ENCODE measurements at places on chromosomes 3 and 15.

GRCh38 chr3:142647856-142648255 is 51.7 kb downstream of the PLS1 start:
- no peak for DNase-seq

- DNase-seq: no peak
These were observed 2.5 kb downstream of the SCAMP2 start for GRCh38 chr15:74870436-74871215.

DNA sequence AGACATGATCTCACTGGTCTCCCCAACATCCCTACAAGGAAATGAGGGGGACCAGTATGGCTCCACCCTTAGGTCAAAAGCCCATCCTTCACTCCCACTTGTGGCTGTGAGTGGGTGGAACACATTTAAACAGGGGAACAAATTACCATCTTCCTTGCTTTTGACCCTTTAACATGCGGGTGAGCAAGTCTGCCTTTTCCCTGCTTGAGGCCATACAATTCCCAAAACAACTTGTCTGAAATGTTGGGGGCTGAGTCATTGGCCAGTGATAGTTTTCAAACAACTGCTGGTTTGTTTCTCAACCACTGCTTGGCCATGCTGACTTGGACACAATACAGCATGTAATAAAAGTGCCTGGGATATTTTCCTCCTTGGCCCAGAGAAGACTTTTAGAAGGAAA is 39.6 kb downstream of the COL8A1 start:
- DNase-seq: no peak

GRCh38 chr3:195251336-195252065 is 19.5 kb downstream of the XXYLT1 start:
- DNase-seq: no peak
